ENCODE measurements at places on chromosomes 2 and 18.

DNA sequence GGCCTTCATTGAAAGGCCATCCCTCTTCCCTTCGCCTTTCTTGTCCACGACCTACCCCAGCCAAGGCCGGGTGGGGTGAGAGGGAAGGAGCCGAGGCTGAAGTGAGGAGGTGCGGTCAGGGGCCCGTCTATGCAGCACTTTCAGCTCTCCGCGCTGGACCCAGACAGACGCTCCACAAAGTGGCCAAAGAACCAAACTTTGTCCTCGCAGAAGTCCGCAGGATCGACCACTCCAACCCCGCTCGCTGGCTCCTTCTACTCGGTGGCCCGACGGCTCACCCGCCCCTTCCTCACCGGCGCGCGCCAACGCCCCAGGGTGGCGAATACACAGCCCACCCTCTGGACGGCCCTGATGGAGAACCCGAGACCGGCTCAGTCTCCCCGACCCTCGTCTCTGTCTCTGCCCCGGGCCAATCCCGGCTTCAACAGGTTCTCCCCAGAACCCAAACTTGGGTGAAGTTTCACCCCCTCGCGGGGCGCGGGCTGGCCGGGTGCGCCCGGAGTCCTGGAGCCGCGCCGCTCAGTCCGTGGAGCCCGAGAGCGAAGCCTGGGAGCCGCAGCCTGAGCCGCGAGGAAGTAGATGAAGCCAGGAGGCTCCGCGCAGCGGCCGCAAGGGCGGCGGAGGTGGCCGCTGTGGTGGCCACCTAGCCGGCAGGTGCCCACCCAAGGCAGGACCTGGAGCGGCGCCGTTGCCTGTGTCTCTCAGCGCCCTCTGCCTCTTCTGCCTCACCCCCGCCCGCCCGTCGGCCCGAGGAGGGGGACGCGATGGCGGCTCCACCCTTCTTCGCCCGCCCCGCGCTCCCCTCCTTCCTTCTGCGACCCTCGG lies 26.7 kb upstream of the ALPP start:
- DNase-seq: no peak

- no peak for DNase-seq
Measured at GRCh38 chr2:18299423-18300212, 260.8 kb downstream of the RDH14 start.

GRCh38 chr18:55076643-55077218 lies 117.5 kb upstream of the CCDC68 start:
- DNase-seq: no peak

- no peak for DNase-seq
Measured at GRCh38 chr2:118738524-118739308, 108.7 kb downstream of the EN1 start.

DNA sequence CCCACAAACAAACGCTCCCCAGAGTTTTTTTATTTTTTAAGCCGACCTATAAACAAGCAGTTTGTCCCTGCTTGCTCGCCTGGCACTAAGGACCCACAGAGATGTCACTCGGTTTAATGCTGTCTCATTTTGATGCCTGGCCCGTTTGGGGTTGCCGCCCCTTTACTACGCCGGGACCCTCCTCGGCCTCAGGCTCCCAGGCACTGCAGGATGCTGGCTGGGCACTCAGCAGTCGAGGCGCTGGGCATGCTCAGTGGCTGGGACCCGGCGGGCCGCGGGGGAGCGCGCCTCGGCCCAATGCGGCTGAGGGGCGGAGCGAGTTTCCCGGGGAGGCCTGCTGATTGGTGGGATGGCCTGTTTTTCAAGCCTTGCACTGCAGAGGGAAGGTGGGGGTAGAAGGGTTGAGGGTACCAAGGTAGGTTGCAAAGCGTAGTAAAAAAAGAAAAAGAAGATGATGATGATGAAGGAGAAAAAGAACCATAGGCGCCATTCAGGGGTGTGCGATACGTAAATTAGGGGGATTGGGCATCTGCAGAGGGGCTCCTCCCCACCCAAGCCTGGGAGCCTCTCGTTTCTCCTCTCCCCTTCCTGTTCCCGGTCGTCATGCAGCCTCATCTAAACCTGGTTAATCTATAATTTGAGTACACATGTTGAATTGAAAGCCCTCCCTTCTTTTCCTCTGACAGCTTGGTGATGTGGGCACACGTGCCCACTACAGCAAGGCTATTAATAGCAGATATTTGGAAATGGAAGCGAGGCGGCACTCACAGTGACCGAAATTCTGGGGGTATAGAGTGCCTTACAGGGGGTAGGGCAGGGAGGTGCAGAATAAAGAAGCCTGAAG lies 1.5 kb upstream of the IRS1 start:
- DNase-seq: no peak

GRCh38 chr2:6970976-6971480 lies 53.8 kb downstream of the RNF144A start:
- DNase-seq: no peak

GRCh38 chr18:75827751-75828287 lies 400.3 kb upstream of the SMIM21 start:
- no peak for DNase-seq

DNA sequence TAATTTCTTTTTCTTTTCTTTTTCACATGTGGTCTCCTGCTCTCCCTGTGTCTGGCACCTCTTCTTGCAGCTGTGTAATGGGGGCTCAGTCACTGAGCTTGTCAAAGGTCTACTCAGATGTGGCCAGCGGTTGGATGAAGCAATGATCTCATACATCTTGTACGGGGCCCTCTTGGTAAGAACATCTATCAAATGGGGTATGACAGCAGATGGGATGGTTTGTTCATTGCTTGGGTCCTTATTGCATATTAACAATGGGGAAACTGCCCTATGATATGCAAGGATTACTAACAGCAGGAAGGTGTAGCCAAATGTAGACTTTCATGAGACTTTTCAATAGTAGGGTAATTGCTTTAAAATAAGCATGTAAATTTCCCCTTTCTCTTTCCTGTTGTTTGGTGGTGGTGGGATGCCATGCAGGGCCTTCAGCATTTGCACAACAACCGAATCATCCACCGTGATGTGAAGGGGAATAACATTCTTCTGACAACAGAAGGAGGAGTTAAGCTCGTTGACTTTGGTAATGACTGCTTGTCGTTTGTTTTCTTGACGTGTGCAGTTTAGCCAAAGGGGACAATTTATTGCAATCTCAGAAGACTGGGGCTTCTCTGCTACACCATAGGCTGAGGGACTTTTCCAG lies 36.5 kb downstream of the MYO3B start:
- no peak for DNase-seq

DNA sequence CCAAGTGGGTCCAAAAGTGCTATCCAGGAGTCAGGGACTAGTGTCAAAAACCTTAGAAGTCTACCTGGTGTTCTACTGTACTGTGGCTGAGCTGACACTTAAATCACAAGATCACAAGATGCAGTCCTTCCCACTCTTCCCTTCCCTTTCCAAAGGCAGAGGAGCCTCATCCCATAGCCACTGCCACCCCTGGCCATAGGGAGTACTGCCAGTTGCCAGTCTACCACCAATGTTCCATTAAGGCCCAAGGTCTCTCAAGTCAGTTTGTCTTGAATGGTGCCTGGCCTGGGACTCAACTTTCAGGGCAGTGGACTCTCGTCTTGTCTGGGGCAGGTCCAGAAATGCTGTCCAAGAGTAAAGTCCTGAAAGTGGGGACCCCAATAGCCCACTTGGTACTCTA lies 585.6 kb downstream of the NUP35 start:
- DNase-seq: no peak

DNA sequence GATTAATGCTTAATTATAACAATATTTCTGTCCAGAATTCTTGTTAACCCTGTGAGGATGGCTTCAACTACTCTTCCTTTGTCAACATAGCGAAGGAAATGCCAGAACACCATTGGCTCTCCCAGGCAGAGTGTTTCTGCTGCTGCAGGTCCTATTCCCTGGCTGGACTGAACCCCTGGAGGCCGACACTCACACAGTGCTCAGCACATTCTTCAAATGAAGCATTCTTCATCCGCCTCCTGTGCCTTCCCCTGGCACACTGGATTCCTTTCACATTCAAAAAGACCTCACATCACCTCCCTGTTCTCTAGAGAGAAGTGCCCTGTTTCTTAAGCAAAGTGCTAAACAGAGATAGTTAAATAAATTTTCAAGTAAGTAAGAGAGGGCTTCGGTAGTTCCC lies 187.3 kb upstream of the MSH6 start:
- no peak for DNase-seq

DNA sequence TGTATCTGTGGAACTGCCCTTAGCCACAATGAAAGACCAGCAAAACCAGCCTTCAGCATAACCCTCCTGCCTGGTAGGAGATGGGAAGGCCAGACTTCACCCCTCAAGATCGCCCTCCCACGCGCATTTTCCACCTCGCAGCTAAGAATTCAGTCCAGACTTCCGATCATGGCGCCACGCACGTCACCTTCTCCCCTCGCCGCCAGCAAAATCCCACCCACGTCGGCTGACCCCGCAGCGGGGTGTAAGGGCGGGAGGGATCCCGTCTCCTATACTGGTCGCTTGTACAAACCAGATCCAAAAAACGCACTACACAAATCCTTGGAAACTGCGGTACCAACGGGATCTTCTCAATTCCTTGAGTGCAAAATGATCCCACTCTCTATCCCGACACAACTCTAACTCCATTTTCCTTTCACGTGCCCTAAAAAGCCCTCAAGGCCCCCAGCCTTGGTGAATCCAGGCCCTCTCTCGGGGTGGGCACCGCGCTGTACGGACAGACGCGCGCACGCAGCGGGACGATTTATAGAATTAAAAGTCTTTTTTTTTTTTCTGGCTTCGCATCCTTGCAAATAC lies 1.0 kb upstream of the BMPR2 start:
- DNase-seq: no peak

DNA sequence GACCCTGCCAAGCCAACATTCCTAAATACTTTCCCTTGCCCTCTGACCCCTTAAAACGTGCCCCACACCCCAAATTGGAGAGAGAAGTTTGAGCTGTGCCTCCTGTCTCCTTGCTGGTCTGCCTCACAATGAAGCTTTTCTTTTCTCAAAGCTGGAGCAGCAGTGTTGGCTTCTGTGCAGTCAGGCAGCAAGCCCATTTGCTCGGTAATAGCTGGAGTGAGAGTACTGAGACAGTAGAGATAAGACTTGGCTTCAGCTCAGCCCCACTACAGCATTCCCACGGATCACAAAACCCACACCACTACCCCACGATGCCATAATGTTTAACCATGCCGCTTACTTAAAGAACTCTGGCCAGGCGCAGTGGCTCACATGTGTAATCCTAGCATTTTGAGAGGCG lies 73.0 kb downstream of the NCAPH start:
- DNase-seq: no peak

- DNase-seq: no peak
Measured at GRCh38 chr2:20496076-20496872, 49.4 kb downstream of the RHOB start.

GRCh38 chr2:65919550-65920188 lies 487.3 kb upstream of the SPRED2 start:
- DNase-seq: no peak

- DNase-seq: no peak
Measured at GRCh38 chr2:104862058-104862941, 8.4 kb downstream of the POU3F3 start.

DNA sequence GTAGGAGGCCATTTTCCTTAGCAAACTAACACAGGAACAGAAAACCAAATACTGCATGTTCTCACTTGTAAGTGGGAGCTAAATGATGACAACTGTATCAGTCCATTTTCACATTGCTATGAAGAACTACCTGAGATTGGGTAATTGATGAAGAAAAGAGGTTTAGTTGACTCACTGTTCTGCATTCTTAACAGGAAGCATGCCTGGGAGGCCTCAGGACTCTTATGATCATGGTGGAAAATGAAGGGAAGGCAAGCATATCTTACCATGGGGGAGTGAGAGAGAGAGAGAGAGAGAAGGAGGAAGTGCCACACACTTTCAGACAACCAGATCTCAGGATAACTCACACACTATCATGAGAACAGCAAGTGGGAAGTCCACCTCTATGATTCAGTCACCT lies 105.3 kb downstream of the PARD3B start:
- no peak for DNase-seq

DNA sequence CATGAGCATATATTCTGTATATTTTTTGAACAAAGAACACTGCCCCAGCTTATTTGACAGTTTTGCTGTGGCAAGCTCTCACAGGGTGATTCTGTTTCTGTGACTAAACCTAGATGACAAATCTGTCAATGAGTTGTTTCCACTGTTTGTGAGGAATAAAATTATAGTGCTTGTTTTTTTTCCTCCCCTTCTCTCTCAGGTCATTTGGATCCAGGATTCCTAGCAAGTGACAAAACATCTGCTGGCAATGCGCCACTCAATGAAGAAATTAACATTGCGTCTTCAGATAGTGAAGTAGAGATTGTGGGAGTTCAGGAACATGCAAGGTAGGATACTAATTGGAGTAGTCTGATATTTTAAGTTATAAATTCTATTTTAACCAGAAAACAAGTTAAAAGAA lies 149.3 kb downstream of the HAUS1 start:
- DNase-seq: no peak

DNA sequence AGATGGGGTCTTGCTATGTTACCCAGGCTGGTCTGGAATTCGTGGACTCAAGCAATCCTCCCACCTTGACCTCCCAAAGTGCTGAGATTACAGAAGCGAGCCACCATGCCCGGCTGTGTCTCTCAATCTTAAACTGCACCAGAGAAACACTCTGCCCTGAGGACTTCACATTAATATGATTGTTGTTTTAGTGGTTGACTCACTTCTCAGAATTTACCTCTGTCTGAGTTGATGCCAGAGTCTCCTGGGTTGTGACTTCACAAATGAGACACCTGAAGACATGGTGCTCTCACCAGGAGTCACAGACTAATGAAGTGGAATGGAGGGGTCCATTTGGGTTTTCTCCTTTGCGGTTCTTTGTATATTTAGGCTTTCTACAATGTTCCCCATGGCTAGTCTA lies 61.0 kb upstream of the TGIF1 start:
- DNase-seq: no peak

GRCh38 chr2:152701198-152701597 lies 16.1 kb downstream of the PRPF40A start:
- DNase-seq: no peak

DNA sequence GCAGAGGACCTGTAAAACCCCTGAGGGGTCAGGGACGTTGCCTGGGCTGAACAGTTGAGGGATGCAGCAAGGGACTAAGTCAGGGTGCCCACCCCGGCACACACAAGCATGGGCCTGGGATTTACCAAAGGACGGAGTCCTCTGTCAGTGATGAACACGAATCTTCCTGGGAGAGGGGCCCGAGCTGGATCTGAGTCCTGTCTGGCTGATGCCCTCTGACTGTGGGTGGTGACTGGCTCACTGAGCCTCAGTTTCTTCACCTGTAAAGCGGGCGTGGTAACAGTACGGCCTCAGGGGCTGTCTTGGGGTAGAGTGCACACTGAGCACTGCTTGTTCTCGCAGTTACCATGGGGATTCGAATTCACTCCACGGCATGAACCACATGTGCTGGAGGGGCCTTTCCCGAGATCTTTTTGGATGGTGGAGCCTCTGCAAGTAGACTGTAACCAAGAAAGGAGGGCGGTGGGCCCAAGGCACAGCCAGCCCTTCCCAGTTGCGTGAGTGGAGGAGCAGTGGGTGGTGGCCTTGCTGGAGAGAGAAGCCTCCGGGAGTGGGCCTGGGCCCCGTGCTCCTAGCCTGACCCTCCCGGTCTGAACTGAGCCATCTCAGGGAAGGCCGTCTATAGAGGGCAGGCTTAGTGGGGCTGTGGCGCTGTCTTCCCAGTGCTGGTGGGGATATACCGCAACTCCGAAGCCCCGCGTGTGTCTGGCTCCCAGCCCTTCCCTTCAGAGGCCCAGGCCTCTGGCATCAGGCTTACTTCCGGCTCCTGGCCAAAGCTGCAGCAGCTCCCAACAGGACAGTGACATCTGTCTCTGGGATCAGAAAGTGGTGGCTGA lies 130.8 kb upstream of the HS6ST1 start:
- DNase-seq: no peak

Data from Kasumi-1 (cell line).